ENCODE measurements at places on chromosomes 7 and 10. TPM values are rescaled to one million over a fixed set of nuclear protein-coding genes. Genes with fewer than 3 reads are reported as not detected.
A peak's percentile ranks its signal among the peaks of the same experiment; 100 is the strongest.

- DNase-seq: no peak
These were observed 5.8 kb downstream of the GNAI1 start for GRCh38 chr7:80140388-80140787.

GRCh38 chr10:27612551-27613035 is 108.5 kb downstream of the RAB18 start:
- DNase-seq: no peak

GRCh38 chr7:151342102-151342646 is 562 bp downstream of the NUB1 start:
- no peak for DNase-seq

DNA sequence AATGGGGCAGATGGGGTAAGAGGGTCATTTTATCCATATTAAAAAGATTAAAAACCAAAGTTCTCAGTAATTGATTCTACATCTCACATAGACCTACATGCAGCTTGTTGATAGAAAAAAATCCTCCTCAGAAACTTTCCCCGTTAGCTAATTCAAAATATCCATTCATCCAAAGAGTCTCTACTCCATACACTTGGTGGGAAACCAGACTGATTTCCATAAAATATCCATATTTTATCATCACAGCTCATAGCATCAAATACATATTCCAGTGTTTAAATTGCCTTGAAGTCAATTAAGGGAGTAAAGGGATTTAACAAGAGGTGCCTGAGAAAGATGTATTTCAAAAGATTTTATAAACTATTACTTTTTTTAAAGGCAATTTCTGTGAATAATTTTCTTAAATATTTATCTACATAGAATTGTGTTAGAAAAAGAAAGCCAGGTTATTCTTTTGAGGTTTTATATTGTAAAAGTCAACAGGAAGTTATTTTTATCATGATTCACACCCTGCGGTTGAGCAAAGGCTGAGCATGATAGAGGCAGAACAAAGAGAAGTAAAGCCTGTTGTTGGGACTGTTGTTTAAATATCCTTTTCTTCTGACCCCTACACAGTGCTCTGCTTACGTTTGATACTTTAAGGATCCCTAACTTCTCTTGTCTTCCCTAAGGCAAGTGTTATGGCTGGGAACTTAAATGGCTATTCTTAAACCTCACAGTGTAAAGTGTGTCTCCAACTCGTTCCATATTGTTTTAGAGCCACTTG is 266.7 kb downstream of the PRKG1 start:
- DNase-seq: no peak

- peak; percentile 69 for DNase-seq
These were observed 1.8 kb upstream of the ZNF503 start for GRCh38 chr10:75403144-75403938.

DNA sequence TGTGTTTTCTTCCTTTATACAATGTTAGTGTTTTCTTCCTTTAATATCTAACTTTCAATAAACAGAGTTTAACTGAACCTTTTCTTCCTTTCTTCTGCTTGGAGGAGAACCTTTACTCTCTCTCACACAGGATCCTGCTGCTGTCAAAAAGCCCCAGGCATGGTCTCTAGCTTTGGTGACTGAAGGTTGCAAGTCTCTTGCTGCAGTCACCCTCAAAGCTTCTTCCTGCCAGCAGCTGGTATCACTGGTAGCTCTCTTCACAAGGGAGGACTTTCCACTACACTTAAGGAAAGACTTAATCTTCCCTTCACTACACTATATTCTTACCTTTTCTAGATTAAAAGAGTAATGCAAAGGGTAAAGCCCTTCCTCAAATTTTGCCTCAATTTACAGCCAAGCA is 153.4 kb downstream of the SGMS1 start:
- no peak for DNase-seq

DNA sequence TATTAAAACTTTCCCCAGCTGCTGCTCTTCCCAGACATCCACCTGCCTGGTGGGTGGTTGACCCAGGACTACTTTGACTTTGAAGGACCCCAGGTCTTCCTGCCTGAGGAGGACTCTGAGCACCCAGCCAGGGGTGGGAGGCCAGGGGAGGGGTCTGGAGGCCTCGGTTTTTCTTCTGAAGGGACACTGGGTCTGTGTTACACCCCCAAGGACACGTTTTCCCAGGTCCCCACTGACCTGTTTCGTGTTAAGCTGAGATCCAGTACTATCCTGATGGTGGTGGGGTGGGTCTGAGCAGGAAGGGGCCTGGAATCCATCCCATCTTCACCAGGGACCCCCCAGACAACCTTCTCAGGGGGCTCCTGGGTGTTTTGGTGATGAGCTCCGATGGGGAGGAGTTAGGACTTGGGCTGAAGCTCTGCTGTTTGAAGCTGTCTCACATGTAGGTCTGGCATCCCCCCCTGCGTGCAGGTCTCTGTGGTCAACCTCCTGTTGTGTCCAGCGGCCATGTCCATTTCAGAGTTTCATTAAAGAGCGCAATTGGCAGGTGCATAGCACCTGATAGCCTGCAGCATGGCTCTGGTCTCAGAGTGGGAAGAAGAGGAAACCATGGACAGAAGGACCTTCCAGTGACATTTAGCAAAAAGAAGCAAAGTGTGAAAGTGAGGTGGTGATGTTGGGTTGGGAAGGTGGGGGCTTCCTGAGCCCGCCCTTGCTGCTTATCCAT is 3.5 kb downstream of the JAKMIP3 start:
- DNase-seq: no peak

DNA sequence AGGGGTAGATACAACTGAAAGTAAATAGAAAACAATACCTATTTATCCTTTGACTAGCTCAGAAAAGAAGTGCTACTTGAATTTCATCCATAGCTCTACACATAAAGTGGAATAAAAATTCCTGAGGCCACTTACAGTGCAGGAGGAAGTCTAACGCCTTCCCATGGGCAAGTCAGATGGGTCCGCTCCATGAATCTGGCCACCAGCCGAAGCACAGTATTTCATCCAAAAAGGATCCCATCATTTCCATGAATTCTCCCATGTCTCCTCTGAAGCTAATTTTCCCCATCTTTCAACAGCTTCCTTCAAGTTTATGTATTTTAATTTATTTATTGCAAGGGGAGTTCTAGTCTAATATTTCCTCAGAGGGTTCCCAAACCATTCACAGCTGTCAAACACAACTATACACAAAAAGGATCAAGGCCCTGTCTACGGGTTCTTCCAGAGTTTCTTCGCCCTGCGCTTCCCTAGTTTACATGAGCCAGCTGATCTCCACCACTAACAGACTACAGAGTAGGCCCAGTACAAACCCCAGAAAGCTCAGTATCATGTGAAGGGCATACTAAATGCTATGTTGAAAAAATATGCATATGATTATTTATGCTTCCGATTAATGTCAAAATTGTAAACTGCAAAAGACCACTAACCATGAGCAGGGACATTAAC is 184.7 kb downstream of the DOCK4 start:
- no peak for DNase-seq

GRCh38 chr10:50909334-50910014 is 24.0 kb upstream of the A1CF start:
- DNase-seq: no peak

DNA sequence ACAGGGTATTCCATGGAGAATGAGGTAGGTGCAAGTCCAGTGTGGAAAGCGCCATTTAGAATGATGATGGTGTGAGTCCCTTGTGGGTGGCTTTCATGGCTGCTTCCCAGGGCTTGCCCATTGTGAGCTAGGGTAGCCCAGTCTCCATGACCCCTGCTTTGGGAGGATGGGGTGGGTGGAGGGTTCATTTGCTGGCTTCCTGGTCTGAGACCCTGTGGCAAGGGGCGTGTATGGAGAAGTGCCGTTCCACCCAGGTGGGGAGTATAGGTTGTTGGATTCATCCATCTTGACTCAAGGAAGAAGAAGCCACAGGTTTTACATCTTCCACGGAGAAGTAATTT is 27.7 kb downstream of the CCM2 start:
- DNase-seq: no peak

DNA sequence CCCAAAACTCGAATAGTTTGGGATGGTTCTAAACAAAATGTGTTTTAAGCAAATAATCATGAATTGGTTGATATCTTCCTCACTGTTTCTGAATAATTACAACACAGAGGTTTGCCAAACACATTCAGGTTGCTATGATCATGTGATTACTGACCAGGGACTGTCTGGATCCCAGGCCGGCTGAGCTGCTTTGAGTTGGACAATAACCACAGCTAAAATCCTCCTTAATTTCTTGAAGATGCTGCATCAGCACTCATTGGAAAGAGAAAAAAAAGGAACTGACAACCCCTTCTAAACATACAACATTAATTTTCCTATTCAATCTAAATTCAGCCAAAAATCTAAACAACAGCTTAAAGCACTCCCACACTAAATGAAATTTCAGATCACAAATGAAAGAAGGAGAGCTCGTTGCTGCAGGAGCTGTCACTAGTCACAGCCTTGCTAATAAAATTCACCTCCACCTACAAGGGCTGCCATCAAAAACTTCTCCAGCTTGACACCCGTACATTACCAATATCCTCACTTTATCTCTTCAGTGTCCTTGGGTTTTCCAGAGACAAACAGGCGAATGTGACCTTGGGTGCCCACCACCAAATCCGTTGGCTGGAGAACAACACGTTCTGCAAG is 560.2 kb downstream of the KCNMA1 start:
- DNase-seq: no peak

DNA sequence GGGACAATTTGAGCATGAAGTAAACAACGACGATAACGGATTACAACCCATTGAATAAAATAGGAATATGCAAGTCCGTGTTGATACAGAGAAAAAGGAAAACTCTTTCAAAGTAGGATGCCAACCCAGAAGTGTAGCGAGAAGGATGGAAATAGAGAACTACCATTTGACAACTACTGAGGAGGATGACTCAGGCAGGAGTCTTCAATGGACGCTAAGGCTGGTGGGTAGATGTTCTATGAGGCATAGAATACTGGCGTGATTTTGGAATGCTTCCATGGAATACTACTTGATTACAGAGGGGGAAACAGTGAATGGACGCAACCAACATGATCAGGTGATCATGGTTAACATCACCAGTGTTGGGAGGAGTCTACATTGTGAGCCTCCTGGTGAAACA is 828 bp upstream of the CFAP70 start:
- DNase-seq: no peak

DNA sequence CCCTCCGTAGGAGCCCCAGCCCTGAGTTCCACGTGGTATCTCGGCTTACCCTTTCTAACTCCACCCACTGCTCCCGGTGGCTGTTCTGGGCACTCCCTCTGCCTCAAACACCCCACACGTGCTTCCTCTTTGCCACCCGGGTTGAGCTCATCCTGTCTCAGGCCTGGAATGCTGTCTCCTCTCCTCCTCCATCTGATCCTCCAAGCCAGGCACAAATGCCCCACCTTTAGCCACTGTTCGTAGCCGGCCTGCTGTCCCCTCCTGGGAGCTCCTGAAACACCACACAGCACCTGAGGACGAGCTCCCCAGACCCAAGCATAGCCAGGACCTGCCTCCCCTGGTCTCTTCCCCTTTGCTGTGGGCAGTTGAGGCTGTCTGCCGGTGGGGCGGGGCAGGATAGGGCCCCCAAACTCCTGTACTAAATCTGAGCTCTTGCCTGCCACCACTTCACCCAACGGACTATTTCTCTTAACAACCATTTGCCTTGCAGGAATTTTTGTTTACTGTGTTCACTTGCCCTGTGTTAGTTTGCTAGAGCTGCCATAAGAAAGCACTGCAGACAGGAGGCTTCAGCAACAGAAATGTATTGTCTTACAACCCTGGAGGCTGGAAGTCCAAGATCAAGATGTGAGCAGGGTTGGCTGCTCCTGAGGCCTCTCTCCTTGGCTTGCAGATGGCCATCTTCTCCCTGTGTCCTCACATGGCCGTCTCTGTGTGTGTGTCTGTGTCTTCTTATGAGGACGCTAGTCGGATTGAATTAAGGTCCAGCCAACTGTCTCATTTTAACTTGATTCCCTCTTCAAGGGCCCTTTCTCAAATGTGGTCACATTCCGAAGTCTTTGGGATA is 58.3 kb upstream of the SHH start:
- no peak for DNase-seq

DNA sequence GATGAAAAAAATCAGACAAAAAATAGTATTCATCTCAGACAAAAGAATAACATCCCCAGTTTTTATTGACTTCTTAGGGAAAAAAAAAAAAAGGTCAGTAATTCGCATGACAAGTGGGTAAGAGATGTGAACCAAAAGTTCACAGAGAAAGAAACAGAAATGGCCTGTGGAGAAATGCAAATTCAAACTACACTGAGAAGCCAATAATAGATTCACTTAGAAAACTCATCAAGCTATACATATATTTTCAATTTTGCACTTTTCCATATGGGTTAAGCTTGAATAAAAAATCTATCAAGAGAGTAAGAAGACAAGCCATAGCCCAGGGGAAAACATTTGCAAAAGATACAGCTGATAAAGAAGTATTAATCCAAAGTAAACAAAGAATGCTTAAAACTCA is 28.0 kb downstream of the HERC4 start:
- DNase-seq: no peak

DNA sequence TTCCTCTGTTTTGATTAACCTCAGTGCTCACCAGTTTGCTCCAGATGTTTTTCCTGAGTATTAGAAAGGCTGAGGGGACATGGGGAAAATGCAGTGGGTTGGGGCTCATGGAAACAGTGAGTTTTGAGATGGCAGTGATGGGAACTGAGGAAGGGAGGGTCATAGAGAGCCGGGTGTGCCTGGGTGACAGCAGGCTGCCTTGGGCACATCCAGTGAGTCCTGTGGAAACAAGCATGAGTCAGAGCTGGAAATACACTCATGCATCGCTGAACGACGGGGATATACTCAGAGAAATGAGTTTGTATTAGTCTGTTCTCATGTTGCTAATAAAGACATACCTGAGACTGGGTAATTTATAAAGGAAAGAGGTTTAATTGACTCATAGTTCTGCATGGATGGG is 202.2 kb downstream of the TMEM178B start:
- no peak for DNase-seq

GRCh38 chr7:149310113-149310836 is 48.3 kb downstream of the ZNF783 start:
- no peak for DNase-seq

- no peak for DNase-seq
These were observed 162.1 kb downstream of the FANK1 start for GRCh38 chr10:126058507-126058906.

NUDCD3 gene
- 87.6 TPM for total RNA-seq

POU6F2 gene
- not detected for total RNA-seq

CYP2E1 gene
- 0.86 TPM for total RNA-seq

TBX20 gene
- total RNA-seq: 0.65 TPM

GSAP gene
- 80.0 TPM for total RNA-seq

Data from lower lobe of right lung (tissue), 2 donors.